IMR-90 (cell line): ENCODE measurements at places on chromosomes 16 and 17. TPM values are rescaled to one million over a fixed set of nuclear protein-coding genes. Genes with fewer than 3 reads are reported as not detected.

DNA sequence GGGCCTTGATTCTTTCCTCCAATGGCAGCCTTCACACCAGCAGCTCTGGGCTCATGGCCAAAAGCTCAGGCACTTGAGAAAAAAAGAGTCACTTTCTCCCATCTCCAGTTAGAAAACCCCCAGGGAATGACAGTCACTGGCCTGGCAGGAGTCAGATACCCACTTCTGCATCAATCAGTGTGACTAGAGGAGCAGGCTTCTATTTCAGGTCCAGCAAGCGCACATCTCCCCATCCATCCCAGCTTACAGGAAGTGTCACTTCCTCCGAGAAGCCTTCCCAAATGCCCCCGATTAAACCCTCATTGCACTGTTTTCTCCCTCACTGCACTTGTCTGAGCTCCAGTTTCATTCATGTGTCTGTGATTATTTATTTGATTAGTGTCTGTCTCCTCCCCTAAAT lies 30.4 kb upstream of the CCL1 start:
- DNase-seq = no peak

GRCh38 chr16:75589306-75589705 lies 23.1 kb downstream of the GABARAPL2 start:
- DNase-seq = no peak

- DNase-seq = no peak
Measured at GRCh38 chr17:48438516-48439061, 8.6 kb upstream of the SKAP1 start.

GRCh38 chr16:85612191-85612800 lies 826 bp upstream of the GSE1 start:
- peak; percentile 85 for DNase-seq

- DNase-seq = no peak
Measured at GRCh38 chr17:5800646-5801045, 216.3 kb upstream of the NLRP1 start.

DNA sequence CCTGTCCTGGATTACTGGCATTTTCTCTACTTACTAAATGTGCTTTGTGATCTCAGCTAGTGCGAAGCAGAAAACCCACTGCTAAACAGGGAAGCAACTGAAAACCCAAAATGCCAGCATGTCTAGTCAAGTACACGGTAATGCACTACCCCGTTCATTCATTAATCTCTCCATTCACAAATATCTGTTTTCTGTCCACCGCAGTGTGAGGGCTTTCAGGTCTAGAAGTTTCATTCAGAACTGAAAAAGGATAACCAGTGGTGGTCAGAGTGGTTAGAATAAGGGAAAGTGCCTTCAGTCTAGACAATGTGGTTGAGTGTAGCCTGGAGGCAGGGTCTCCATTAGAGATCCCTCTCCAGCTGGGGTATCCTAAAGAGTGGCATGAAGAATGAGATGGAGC lies 68.3 kb downstream of the C17orf67 start:
- DNase-seq = no peak

- DNase-seq = no peak
Measured at GRCh38 chr16:15834502-15834901, 22.3 kb downstream of the MYH11 start.

The STX1B gene
- total RNA-seq = 3.9 TPM in 2 replicates

The NXPH3 gene
- total RNA-seq = 0.18 and 0.28 TPM in 2 replicates
